ENCODE measurements at places on chromosomes 12 and 14. TPM values are rescaled to one million over a fixed set of nuclear protein-coding genes. Genes with fewer than 3 reads are reported as not detected.

DNA sequence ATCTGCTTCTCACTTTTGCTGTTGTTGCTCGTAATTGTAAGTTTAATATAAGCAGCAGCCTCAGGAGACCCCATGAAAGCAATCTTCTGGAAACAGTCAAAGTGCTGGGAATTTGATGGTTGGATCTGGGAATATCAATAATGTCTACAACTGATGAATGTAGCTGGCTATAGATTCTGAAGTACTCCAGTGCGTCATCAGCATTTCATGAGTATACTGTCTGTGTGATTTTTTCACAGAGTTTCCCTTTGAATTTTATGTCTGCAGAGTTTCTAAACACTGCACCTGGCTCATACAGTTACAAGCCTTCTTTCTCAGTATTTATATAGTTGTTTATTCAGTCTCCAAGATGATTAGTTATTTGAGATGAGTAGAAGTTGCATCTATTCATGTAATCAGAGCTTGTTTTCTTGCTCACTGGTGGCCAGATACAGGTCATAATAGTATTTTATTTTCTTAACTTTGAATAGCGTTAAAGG, 222.3 kb downstream of the RAD51B start:
- DNase-seq, result no peak

Gene PRKAB1
- total RNA-seq, result 24.0 TPM

Gene WIF1
- total RNA-seq, result 7.8 TPM

DNA sequence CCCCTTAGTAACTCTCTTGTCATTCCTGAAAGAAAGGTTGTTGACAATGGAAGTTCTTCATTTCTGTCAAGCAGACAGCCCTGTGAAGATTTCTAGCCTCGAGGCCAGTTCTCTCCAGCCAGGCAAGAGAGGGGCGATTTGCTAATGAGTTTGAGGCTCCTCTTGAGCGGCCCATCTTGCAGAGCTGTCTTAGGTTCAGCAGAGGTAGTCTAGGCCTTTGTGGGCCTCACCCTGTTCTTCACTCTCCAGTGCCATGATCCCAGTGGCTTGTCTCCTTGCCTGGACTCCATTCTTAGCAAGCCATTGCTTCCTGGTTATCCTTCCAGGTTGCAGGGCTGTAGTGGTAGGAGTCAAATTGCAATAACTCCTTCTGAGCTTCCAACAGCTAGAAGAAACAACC, 9.7 kb downstream of the TPH2 start:
- no peak for DNase-seq

DNA sequence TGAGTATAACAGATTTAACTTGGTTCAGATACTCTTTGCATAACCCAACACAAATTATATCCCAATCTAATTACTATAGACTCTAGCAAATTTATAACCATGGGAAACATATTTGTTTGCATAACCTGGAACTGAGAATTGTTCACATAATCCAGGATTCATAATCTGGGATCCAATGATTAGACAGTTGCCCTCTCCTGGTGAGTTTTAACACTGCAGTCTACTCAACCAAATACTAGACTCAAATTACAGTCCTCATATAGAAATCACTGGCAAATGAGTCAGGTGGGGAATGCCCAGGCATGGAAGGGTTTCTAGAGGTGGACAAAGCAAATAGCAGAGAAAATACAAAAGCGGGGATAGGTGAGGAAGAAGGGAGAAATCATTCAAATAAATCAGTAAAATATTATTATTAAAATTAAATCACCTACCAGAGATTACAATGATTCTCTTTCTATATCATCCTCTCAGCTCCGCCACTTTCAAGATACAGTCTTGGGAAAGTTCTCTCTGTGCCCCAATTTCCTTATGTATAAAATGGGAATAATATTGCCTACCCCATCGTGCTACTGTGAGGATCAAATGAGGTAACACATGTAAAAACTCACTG, 9.4 kb downstream of the GCH1 start:
- DNase-seq, result no peak

DNA sequence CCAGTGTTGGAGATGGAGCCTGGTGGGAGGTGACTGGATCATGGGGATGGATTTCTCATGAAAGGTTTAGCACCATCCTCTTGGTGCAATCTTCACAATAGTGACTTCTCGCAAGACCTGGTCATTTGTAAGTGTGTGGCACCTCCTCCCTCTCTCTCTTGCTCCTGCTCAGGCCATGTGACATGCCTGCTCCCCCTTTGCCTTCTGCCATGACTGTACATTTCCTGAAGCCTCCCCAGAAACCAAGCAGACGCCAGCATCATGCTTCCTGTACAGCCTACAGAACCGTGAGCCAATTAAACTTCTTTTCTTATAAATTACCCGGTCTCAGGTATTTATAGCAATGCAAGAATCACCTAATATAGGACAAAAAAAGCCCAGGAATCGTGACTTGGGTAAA, 171.0 kb upstream of the FOXN3 start:
- DNase-seq, result no peak

- no peak for DNase-seq
Observed at GRCh38 chr14:36971263-36971855, 201.0 kb downstream of the SLC25A21 start.

- DNase-seq, result no peak
Observed at GRCh38 chr12:20368651-20369304, 441 bp downstream of the PDE3A start.

GRCh38 chr12:29795715-29796114, 12.0 kb upstream of the TMTC1 start:
- no peak for DNase-seq

DNA sequence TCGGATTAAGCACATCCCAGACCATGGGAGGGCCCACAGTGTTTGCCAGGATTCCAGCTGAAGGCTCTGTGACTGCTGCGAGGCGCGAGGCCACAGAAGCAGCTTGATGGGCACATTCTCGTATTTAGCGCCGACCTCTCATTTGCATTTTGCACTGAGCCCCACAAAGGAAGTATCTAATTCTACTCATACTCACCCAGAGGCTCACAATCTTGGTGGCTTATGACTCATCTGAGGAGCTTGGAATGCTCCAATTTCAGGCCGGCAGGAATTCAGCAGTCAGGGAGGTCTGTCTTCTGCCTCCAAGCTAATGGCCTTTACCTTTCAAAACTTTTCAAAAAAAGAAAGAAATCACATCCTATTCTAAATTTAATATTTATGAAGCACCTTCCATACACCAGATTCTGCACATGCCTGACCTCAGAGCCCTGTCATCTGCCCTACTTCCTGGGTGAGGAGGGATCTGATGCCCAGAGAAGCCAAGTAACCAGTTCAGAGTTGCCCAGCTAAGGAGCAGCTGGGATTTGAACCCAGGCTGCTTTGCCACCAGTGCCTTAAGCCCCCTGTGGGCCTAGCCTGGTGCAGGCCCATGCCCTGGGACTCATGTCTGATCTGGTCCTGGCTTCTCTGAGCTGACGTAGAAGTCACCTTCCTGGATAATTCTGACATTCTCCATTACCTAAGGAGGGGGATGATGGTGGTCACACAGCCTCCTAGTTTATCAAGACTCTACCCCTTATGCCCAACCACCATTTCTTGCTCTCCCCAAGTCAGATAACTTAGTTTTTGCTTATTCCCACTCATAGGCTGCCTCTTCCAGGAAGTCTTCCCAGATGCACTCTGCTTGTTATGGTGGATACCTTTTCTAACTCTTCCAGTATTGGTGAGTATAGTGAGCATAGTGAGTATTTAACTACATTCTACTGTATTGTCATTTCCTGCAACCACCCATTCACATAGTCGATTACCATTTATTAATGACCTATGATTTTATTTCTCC, 198.9 kb downstream of the RBM19 start:
- DNase-seq, result no peak

Gene PIK3C2G
- total RNA-seq, result not detected

- DNase-seq, result no peak
Observed at GRCh38 chr14:100396266-100396795, 73.2 kb downstream of the SLC25A47 start.

DNA sequence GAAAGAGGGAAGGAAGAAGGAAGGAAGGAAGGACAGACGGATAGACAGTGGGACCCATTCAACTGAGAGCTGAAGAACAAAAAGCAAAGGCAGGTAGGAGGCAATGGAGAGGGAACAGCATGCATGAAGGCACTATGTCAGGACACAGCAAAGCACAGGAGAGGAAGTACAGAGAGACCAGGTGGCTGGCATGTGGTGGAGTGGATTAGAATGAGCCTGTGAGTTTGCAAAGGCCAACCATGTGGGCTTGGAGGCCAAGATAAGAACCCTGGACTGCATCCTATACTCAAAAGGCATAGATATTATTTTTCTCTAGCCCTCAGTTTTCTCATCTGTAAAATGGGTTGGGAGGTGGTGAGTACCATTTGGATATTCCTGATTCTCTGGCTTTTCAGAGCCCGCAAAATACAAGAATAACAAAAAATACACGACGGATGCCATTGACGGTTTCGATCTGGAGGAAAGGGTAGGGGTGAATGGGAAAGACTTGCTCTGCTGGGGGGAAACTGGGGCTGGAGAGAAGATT, 102.9 kb downstream of the WSCD2 start:
- DNase-seq, result no peak

- no peak for DNase-seq
Observed at GRCh38 chr14:63544591-63545299, 1.6 kb upstream of the PPP2R5E start.
